ENCODE measurements at places on chromosomes 13 and 19. TPM values are rescaled to one million over a fixed set of nuclear protein-coding genes. Genes with fewer than 3 reads are reported as not detected.

- no peak for DNase-seq
These were observed 722 bp downstream of the PKN1 start for GRCh38 chr19:14433554-14434501.

Gene GSX1
- total RNA-seq = not detected

Gene ZNF493
- 11.1 TPM for total RNA-seq

DNA sequence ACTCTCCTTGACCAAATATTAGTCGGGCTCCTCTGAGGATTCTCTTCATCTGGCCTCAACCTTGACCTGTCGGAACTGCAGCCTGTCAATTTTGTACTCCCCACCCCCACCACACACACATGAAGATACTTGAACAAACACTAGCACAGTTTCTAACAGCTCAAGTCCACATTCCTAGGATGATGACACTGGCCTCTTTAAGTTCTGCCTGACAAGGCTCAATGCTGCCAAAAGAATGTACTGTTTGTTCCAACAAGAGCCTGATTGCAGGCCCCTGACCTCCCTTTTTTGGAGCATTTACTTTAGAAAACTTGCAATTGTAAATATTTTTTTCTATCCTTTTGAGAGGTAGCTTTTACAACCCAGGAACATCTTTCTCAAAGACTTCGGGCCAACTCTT is 169.2 kb upstream of the IRS2 start:
- no peak for DNase-seq

Gene TMEM59L
- total RNA-seq = not detected

GRCh38 chr13:112877976-112878955 is 90.7 kb upstream of the MCF2L start:
- no peak for DNase-seq

DNA sequence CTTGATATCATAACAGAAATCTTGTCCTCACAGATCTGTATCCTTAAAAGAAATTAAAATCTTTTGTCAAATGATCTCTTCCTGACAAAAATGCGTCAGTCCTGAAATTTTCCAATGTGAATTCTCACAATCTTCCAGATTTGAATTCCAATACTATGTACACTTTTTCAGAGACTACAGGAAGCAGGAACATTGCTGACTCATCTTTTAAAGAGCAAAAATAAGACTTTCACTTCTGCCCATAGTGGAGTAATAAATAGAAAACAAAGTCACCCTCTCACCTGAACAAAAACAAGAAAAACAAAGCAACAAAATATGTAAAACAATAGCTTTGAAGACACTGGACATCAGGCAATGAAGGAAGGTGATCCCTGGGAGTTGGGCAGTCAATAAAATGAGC is 167.0 kb upstream of the IPO5 start:
- DNase-seq = no peak

DNA sequence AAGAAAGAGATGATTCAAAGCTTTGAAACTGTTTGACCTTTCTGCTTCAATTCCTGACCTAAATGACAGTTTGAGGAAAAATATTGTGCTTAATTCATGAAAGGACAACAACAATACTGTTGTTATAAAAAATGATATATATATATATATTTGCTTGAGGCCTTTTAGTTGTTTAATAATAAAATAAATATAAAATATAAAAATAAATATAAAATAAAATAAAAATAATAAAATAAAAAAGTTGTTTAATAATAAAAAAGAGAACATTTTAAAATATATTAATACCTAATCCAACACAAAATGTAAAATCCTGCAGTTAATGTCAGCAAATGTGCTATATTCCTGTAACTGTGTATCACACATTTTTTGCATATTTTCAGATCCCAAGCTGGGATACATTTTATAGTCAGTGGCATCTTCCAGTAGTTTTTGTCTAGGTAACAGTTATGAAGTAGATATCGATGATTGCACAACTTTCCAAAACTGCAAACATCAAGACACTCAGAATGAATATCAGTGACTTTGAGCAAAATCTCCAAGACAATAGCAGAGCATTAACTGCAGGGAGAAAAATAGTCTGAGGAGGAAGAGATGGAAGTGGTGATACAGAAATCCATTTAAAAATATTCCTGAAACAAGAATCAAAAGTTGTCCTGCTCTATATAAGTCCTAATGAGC is 375.5 kb upstream of the KLHL1 start:
- no peak for DNase-seq

DNA sequence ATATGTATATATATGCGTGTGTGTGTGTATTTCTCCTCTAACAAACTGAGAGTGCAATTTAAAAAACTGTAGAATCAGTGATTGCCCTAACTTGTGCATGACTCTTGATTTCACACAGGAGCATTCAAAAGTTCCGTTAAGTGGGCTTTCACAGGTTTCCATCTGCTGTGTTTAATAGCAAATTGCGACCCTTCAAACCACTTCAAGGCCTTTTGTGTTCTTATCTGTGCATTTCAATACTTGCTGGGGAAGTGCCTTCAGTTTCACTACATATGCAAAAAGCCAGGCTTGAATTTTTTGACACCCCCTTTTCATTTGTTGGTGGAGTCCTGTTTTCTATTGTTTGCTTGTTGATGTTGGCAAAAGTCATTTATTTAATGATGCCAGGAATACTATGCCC is 158.0 kb downstream of the TM9SF2 start:
- no peak for DNase-seq

Gene ZNF112
- not detected for total RNA-seq

GRCh38 chr19:16118489-16119033 is 6.9 kb downstream of the RAB8A start:
- DNase-seq = peak; percentile 45

Gene ZNF614
- 9.2 TPM for total RNA-seq

Gene ZFP36
- 45.4 TPM for total RNA-seq

- no peak for DNase-seq
These were observed 616.3 kb downstream of the UQCRFS1 start for GRCh38 chr19:28596561-28597071.

DNA sequence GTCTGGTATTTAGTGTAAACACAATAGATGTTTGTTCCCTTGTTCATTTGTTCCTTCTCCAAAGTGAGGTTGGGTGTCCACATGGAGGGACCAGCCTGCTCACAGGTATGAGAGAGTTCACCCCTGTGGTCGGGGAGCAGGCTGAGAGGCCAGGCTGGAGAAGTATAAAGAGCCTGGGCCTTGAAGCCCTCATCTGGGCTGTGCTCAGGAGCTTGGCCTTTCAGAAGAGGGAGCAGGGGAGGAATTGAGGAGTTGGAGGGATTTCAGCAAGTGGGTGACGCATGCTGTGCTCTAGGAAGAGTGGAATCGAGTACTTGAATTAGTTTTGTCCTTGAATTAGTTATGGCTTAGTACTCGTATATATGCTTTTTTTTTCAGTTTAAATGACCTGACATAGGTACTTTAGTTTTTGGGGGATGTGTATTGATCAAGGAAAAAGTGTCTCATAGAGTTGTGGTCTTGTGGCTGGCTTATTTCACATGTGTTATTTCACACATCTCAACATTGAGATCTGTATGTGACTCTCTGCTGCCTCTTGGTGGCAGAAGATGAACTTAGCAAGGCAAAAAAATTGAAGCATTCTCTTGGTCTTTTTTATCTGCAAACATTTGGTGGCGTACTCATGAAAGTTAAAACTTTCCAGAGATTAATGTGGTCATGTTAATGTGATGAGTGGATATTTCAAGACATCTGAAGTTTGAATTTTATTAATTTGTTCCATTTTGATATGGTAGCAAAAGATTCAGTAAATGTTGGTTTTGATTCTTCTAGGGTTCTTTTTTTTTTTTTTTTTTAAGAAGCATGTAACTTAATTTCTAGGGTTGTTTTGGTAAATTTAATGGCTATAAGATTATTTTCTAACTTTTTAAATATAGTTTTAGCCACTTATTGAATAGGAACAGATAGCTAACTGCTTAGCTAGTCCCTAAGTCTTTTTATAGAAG is 54.3 kb downstream of the SLAIN1 start:
- DNase-seq = peak; percentile 23
